ENCODE measurements at places on chromosomes 3 and 15.

GRCh38 chr3:134708671-134709070 is 57.8 kb upstream of the KY start:
- DNase-seq: no peak

GRCh38 chr15:90306560-90306959 is 41.1 kb downstream of the NGRN start:
- DNase-seq: no peak

GRCh38 chr3:35965908-35966307 is 326.6 kb downstream of the ARPP21 start:
- DNase-seq: no peak

- DNase-seq: no peak
Measured at GRCh38 chr3:67809370-67809935, 155.0 kb upstream of the SUCLG2 start.

DNA sequence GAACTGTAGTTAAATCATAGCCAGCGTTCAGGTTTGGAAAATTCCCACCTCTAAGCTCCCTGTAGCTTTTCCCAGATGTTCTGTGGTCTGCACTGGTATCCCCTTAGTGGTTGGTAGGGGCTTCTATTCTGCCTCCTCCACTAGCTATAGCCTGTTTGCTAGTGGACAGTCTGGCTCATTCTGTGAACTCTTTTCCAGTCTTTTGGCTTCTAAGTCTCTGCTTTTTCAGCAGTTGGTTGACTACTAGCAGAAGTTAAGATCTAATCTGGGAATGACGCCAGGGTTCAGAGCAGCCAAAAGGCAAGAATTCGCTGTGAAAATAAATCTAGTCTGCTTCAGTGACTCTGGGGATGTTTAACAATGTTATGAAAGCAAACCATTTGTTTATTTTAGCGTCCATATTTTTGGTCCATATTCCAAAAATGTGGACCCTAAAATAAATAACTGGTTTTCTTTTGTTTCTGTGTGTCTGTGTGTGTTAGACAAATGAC is 73.7 kb upstream of the WDR72 start:
- no peak for DNase-seq

DNA sequence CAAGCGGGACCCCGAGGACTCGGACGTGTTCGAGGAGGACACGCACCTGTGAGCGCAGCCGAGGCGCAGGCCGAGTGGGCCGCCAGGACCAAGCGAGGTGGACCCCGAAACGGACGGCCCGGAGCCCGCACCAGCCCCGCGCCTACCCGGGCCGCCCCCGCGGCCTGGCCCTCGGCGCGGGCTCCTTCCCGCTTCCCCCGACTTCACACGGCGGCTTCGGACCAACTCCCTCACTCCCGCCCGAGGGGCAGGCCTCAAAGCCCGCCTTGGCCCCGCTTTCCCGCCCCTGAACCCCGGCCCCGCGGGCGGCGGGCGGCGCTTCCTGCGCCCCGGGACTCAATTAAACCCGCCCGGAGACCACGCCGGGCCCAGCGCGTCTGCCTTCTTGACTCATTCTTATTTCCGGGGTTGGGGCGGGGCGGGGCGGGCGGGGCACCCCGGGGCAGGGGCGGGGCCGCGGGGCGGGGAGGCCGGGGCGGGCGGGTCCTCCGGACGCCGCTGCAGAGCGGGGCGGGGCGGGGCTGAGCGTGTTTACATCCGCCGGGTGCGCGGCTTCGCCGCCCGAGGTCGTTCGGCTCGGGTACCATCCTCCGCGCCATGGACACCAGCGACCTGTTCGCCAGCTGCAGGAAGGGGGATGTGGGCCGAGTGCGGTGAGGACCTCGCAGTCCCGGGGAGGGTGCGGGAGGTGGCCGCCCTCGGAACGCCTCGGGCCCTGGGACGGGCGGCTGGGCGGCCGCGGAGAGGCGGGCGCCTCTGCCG is at the start of gene ABTB1:
Gene ABTB1, plus strand, starts transcription at position 524 of the 762 bp plus-strand sequence. Its CDS starts 74 bp downstream, at position 598.
- peak; percentile 79 for DNase-seq

DNA sequence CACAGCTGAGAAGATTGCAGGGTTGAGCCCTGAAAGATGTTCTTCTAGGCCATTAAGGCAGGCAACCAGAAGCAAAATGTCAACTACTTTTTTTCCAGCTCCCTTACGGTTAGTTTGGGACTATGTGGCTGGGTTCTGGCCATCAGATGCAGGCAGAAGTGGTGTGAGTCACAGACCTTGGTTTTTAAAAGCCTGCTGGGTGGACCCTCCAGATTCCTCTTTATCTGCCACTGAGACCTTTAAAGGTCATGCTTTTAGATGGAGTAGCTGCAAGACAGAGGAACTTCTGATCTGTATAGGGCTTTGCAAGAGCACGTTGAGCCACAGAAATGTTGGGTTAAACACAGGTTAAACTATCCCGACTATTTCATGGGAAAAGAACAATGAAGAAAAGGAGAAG is 102.9 kb downstream of the CHST2 start:
- no peak for DNase-seq

- no peak for DNase-seq
Measured at GRCh38 chr15:42060797-42061196, 33.6 kb downstream of the PLA2G4D start.

- no peak for DNase-seq
Measured at GRCh38 chr15:100373942-100374341, 32.2 kb upstream of the ADAMTS17 start.

DNA sequence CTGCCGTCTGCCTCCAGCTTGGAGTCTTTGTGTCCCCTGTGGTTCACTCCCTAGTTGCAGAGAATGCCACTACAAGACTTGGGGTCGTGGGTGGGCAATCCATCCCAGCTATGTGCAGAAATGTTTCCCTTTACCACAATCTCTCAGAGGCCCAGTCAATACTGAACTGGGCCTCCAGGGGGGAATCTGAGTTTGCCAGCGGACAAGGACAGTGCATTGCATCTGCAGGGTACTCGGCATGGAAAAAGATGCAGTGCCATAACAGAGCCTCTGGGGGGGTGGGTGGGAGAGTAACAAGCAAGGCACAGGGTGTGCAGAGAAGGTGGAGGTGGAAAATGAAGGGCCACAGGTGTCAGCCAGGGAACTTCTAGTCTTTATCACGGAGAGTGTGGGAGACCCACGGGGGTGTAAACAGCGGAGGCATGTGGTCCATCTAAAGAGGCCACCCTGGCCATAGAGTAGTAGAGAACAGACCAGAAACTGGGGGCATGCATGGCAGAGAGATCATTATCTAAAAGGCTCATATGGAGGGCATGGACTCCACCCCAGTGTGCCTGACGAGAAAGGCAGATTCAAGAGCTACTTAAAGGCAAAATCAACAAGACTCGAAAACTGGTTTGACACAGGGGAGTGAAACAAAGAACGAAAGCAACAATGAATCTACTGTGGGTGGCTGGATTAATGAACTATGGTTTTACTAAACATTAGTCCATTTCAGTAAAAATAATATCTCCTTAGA is 182.4 kb downstream of the ANXA2 start:
- DNase-seq: no peak

- DNase-seq: no peak
Measured at GRCh38 chr3:32703491-32703972, 18.5 kb downstream of the CNOT10 start.

DNA sequence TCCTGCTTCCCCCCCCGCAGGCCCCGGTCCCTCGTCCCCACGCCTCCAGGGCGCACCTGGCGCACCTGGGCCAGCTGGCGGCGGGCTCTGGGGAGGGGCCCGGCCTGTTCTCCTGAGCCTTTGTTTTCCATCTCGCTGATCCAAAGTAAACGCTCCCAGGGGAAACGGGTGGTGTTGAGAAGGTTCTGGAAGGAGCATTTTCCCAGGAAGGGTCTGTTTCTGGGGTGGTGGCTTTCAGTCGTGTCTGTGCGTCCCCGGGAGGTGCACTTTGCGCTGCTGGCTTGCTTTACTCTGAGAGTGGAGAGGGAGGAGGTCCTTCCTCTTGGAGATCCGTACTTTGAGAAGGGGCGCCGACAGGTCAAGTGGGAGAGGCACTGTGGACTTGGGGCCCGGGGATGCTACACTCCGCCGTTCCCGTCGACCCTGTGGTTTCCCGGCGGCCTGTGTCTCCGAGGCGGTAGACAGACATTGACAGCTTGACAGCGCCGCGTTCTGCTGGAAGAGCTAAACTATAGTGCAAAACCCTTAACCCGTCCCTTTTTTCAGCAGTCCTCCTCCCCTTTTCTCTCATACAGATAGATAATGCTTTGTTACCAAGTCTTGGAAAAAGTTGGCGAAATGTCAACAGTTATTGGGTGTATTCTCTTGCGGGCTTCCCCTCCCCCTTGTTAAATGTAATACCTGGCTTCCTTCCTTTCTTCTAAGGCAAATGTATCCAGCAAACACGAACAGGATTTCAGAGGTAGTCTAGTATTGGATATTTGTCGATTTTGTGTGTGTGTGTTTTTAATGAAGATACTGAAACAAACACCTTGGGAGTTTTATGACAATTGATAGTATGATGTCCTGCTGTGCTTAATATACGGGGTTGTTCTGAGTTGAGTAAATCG is 6.5 kb downstream of the TPM1 start:
- peak; percentile 13 for DNase-seq

- no peak for DNase-seq
Measured at GRCh38 chr3:124078953-124079911, 87.3 kb upstream of the ROPN1 start.

DNA sequence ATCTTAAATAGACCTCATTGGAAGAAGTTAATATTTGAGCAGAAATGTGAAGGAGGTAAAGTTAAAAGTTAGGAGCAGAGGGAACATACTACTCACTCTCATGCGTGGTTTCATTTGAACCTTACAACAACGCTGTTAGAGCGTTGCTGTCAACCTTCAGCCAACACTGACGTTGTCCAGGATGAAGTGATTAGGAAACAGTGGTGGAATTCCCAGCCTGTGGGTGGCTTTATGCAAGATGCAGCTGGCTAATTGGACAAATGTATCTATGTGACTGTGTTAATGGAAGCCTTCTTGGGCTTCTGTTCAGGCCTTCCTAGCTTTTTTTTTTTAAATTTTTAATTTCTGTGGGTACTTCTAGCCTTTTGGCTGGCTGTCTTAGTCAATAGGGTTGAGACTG is 40.5 kb downstream of the PTPRG start:
- DNase-seq: no peak

- no peak for DNase-seq
Measured at GRCh38 chr3:52779011-52779836, 1.8 kb downstream of the ITIH1 start.

DNA sequence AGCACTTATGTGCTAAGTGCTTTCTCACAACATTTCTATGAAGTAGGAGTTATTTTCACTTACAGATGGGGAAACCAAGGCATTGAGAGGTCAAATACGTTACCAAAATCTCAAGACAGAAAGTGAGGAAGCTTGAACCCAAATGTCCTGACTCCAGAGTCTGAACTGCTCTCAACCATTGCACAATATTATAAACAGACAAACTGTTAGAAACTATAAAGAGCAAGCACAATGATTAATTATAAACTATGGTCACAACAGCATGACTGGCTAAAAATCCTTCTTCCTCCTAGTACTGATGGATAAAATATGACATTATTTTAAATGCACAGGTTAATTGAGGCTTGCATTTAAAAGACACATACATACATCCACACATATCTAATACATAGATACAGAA is 77.9 kb upstream of the ASB14 start:
- DNase-seq: no peak

GRCh38 chr15:40333922-40334492 is 6.7 kb downstream of the CCDC9B start:
- DNase-seq: no peak

- no peak for DNase-seq
Measured at GRCh38 chr3:45942051-45942825, 1.0 kb upstream of the CXCR6 start.

DNA sequence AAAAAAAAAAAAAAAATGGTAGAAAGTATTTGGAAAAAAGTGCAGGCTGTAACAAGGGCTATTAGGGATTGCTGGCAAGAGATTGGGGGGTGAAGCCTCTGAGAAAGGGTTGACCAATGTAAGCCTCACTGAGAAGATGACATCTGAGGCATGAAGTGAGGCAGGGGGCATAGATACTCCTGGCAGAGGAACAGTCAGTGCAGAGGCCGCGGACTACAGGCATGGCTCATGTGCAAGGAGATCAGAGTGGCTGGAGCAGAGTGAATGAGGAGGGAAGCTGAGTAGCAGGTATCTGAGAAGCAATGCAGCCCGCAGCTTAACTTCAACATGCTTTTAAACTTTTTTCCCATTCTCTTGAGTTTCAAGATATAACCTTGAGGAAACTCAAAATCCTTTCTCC is 5.4 kb downstream of the FBXL22 start:
- no peak for DNase-seq

- DNase-seq: no peak
Measured at GRCh38 chr15:90904746-90905145, 1.6 kb downstream of the MAN2A2 start.

GRCh38 chr3:67875338-67875737 is 220.9 kb upstream of the SUCLG2 start:
- no peak for DNase-seq

DNA sequence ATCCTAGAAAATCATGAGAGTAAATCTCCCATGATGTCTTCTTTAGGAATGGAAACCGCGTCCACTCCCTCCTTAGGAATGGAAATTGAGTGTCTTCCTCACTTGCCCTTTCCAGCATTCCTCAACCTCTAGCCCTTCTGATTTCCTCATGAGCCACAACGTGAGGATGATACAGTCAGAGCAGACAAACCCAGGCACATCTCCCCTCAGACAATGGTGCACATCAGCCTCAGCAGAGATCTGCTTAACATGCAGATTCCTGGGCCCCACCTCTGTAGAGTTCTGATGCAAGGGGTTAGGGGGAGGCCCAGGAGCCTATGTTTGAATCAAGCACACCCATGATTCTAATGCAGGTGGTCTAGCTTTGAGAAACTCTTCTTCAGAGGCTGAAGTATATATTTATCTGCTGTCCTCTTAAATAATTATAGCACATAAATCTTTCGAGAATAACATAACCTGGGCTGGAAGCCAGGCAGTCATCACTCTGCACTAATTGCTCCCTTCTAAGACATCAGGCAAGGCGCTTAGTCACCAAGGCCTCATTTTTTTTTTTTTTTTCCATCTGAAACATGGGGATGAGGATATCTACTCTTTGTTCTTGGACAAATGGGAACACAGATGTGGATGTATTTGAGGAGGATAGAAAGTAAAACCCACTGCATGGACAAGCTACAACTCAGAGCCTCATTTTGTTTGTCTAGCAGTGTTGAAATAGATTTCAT is 81.7 kb downstream of the PRICKLE2 start:
- no peak for DNase-seq

- DNase-seq: no peak
Measured at GRCh38 chr3:185767002-185767688, 57.7 kb downstream of the IGF2BP2 start.

Data from stimulated activated CD4-positive, alpha-beta T cell treated with anti-CD3 and anti-CD28 coated beads, TNF-alpha, amount 100 ng/mL, for 4 hours (primary cell).